ENCODE measurements at places on chromosomes 5 and 9.

- DNase-seq: no peak
Observed at GRCh38 chr9:14278291-14278721, 35.6 kb downstream of the NFIB start.

DNA sequence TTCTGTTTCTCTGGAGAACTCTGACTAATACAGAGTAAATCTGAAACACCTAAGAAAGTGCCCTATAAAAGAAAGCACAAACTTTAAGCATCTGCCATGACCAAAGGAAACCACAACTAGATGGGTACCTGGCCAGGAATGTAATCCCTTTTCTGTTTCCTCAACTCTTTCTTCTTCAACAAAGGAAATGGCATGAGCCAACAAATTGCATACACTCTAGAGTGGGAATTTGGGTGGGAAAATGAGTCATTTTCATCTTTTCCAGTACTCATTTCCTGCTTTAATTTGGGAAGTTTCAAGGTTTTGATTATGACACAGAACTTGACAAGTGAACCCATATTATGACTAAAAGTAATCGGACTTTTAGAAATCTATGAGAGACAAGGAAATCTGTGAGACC lies 349.2 kb upstream of the RORB start:
- DNase-seq: no peak

DNA sequence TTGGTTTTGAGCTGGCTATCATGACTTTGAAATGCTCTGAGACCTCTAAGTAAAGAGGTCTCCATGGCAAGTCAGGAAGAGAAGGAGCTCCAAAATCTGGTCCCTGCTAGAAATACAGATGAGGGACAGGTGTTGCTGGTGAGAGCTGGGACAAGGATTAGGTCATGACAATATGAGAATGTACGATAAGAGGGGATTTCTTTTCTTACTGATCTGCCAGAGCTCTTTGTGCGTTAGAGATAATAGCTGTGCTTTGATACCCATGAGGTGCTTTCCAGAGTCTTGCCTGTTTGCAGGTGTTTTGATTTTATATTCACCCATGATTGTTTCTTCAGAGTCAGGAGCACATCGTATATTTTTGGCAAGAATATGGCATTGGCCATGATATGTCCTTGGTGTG lies 56.5 kb downstream of the ANKRD33B start:
- no peak for DNase-seq

DNA sequence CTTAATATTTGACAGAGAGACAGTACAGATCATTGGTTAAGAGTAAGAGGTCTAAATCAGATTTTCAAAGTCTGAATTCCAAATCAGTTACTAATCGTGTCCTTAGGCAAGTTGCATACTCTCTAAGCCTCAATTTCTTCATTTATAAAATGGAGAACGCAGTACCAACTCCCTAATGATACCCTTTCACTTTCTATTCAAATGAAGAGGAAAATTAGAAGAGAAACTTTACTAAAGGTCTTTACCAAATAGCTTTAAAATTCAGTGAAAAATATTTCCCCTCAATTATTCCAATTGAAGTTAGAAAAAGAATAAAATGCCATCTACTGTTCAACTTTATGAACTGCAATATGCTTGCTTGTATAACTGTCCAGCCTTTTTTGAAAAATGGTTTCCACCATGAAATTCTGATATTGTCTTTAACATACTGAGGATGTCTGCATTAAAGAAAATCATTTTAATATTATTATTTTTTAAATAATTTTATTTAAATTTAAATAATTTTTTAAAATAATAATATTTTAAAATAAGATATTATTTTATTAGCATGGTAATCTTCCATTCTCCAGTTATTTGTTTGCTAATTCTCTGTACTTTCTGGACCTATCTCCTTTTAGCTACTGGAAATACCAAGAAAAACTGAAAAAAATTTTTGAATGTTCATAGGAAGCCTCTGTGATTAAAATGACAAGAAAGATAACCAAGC lies 36.0 kb downstream of the POC5 start:
- DNase-seq: no peak

GRCh38 chr5:153659039-153659736 lies 168.7 kb downstream of the GRIA1 start:
- DNase-seq: no peak

GRCh38 chr5:72511366-72511765 lies 4.2 kb upstream of the ZNF366 start:
- DNase-seq: no peak

DNA sequence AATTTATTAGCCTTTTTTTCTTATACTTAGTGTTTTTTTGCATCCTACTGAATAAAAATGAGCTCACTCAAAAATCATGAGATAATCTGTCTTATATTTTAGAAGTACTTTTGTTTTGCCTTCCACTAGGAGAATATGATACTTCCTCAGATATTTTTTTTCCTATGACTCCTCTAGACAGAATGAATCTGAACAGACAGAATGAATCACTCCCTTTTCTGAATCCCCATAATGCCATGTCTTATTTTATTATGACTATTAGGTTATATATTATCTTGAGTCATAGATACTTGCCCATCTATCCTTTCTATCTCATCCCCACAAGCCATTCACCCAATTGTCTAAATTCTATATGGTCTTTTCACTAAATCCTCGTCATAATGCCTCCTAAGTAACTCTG lies 134.6 kb downstream of the BRINP1 start:
- no peak for DNase-seq

GRCh38 chr5:177367981-177368868 lies 10.5 kb downstream of the RGS14 start:
- no peak for DNase-seq

DNA sequence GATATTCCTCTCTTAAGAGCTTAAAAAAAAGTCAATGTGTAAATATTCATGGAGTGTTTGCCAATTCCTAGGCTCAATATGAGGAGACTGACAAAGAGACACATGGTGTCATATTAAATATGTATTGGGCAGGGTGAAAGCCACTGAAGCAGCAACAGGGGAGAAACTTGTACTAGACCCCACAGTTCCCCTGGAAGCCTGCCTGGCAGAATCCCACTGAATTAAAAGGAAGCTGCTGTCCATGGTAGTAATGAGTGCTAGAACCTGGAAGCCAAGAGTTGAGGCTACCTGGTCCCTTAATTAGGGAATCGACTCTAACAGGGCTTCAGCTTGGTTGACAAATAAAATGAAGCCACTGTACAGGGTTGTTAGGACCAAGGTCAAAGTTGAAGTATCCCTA lies 129.4 kb upstream of the GPR151 start:
- no peak for DNase-seq

DNA sequence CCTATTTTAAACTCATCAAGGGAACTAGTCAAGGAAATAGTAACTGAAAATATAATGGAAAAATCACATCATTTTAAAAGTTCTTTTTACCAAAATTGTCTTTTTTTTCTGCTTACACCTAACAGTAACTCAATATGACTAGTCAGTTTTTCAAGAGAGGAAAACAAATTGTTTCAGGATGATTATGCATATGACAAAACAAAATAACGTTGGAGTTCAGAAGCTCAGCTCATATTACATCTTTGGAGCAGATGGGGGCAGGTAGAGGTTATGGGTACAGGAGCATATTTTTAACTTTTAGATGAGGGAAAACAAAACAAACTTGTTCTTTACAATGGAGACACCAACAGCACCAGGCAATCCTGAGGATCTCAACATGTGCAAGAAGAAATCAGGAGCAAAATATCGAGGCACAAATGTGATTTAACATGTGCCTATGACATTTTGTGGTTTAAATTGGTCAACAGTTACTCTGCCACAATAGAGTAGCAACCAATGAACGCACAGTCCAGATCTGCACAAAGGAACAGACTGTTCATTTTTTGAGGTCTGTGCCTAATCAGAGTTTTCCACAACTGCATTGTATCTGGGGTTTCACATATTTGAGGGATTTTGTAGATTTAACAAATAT lies 659.0 kb downstream of the ANXA1 start:
- no peak for DNase-seq

GRCh38 chr5:142816531-142817430 lies 46.6 kb downstream of the ARHGAP26 start:
- no peak for DNase-seq

- DNase-seq: peak; percentile 54
Observed at GRCh38 chr5:146751781-146752401, 126.7 kb downstream of the PPP2R2B start.

- DNase-seq: no peak
Observed at GRCh38 chr9:76521244-76521681, 62.3 kb downstream of the GCNT1 start.

DNA sequence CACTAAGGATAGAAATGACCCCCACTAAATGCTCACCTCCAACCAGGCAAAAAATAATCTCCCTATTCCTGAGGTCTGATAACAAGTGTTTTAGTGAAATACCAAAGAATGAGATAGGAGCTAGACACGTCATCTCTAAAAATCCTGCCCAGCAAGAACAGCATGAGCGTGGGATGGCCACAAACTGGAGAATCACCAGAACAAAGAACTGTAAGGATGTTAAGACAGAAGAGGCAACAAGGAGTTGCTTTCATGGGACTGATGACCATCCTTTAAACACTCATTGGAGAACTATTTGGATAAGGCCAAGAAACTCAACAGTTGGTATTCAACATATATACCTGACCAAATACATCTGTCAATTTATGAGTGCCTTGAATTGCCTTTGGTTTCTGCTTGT lies 113.7 kb downstream of the RASEF start:
- no peak for DNase-seq

- no peak for DNase-seq
Observed at GRCh38 chr5:136511046-136511445, 145.7 kb upstream of the TRPC7 start.

DNA sequence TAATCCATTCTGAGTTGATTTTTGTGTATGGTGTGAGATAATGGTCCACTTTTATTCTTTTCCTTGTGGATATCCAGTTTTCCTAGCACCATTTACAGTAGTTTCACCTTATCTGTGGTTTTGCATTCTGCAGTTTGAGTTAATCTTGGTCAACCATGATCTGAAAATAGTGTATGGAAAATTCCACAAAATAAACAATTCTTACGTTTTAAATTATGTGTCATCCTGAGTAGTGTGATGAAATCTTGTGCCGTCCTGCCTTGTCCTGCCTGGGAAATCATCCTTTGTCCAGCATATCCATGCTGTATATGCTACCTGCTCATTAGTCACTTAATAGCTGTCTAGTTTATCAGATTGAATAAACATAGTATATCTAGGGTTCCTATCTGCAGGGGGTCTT lies 42.1 kb downstream of the CDC42SE2 start:
- no peak for DNase-seq

GRCh38 chr5:83729362-83729761 lies 8.7 kb upstream of the HAPLN1 start:
- DNase-seq: no peak

DNA sequence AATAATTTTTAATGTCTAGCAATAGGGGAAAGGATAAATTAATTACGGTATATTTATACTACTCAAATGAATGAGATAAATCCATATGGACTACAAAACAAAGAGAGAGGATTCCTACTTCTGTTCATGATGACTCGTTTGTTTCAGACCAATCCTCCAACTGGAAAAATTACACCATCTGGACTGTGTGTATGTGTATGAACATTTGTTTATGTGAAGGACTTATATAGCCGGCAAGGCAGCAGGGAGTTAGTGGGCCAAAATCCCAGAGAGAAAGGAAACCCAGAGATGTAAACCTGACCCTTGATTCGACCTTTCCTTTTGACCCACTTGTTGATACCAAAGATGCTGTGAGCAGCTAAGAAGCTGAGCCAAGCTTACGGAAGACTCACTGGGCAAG lies 20.1 kb downstream of the PDE6A start:
- DNase-seq: no peak

- no peak for DNase-seq
Observed at GRCh38 chr9:127066060-127066850, 56.2 kb downstream of the ANGPTL2 start.

- peak; percentile 56 for DNase-seq
Observed at GRCh38 chr5:6712142-6712576, 1.1 kb upstream of the TENT4A start.

- no peak for DNase-seq
Observed at GRCh38 chr9:116391306-116391900, 237.8 kb downstream of the PAPPA start.

GRCh38 chr5:62299101-62299500 lies 6.9 kb upstream of the KIF2A start:
- DNase-seq: no peak

GRCh38 chr5:174678107-174678506 lies 46.3 kb upstream of the MSX2 start:
- no peak for DNase-seq

DNA sequence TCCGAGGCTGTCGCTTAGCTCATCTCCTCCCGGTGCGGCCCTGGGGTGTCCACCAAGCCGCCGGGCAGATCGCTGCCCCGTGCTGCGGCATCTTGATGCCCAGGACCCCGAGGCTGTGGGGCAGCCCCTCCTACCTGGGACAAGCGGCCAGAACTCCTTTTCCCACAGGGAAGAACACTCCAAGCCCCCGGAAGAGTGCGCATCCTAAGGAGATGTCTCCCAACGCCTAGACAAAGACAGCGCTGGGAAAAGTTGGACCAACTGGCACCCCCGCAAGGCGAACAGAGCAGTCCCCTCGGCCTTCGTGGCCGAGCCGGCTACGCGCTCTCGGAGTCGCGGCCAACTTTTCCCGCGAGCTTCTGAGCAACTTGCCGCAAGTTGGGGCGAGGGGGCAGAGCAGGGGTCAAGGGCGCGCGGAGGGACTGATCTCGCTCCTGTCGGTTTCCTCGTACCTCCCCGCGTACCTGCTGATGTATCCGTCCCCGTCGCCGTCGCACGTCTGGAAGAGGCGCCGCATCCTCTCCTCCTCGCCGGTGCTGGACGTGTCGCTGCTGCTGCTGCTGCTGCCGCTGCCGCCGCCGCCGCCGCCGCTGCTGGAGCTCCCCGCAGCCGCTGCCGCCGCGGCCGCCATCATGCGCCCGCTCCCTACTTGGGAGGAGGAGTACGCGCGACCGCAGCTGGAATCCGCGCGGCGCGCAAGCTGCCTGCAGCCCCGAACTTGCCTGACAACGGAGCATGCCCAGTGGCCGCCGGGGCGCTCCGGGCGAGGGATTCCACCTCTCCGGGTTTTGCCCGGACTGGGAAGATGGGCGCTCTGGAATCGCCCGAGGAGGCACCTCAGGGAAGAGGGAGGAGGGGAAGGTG lies at the start of gene MCC:
TSS of gene MCC (minus strand) at position 673 of the 864 bp plus-strand sequence.
- peak; percentile 35 for DNase-seq

- DNase-seq: no peak
Observed at GRCh38 chr5:113187906-113188305, 211.3 kb downstream of the DCP2 start.

GRCh38 chr5:35443803-35444595 lies 173.7 kb upstream of the SPEF2 start:
- no peak for DNase-seq

- DNase-seq: no peak
Observed at GRCh38 chr9:3215658-3216057, 310.1 kb downstream of the RFX3 start.

- DNase-seq: no peak
Observed at GRCh38 chr5:173875189-173875588, 13.0 kb upstream of the CPEB4 start.

- DNase-seq: no peak
Observed at GRCh38 chr5:95993266-95993665, 31.6 kb upstream of the ELL2 start.

DNA sequence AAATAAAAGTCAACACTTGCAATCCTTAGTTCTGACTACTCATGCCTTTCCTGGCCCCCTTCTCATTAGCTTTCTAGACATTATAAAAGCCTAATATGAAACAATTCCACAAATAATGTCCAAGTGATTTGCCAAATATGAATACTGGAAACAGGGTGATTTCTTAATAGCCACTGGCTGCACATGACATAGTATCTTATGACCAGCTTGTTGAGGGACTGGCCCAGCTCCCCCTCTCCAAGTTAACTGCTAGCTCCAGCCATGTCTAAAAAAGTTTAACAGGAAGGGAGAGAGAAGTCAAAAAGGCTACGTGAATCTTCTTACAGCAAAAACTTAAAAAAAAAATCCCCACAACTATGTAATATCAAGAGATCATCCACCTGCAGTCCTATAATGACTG lies 1.5 kb downstream of the CERT1 start:
- no peak for DNase-seq

Data from stimulated activated naive CD8-positive, alpha-beta T cell treated with anti-CD3 and anti-CD28 coated beads, Interleukin-15, amount 100 ng/mL, for 72 hours (primary cell).